Caki2 (cell line): ENCODE measurements at places on chromosomes 3 and 15. TPM values are rescaled to one million over a fixed set of nuclear protein-coding genes. Genes with fewer than 3 reads are reported as not detected.

TTC14 gene
- 19.3 and 38.3 TPM in 2 replicates for total RNA-seq

APOD gene
- total RNA-seq = not detected in 2 replicates

STAB1 gene
- total RNA-seq = not detected in 2 replicates

- no peak for DNase-seq
Measured at GRCh38 chr15:38532728-38533127, 31.9 kb downstream of the RASGRP1 start.

- no peak for DNase-seq
Measured at GRCh38 chr3:183114384-183115178, 15.3 kb upstream of the MCCC1 start.

GRCh38 chr3:123375014-123375940, 73.6 kb downstream of the ADCY5 start:
- DNase-seq = no peak

GRCh38 chr15:32641517-32642059, at the start of gene SCG5:
SCG5 (plus strand) TSS chr15:32641710; CDS start chr15:32643593, 1,883 bp downstream.
- DNase-seq = no peak

GRCh38 chr3:113140876-113141275, 70.5 kb upstream of the BOC start:
- DNase-seq = no peak

DNA sequence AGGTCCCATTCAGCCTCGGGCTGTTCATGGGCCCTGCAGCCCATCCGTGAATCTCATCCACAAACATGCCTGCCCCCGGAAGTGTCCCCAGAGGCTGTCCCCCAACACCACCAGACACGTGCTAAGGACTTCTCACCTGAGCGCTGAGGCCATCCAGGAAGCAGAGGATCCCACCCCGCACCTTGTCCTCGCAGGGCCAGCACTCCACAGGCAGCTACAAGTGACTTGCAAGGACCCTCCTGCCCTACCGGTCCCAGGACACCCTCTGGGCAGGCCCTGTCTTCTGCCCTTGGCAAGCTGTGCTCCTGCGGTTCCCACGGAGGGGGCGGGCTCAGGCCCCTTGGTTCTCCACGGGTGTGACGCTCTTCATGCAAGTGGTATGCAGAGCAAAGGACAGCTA, 146.0 kb downstream of the NUP210 start:
- DNase-seq = no peak

GRCh38 chr3:141853629-141854168, 22.7 kb upstream of the ATP1B3 start:
- DNase-seq = no peak

DNA sequence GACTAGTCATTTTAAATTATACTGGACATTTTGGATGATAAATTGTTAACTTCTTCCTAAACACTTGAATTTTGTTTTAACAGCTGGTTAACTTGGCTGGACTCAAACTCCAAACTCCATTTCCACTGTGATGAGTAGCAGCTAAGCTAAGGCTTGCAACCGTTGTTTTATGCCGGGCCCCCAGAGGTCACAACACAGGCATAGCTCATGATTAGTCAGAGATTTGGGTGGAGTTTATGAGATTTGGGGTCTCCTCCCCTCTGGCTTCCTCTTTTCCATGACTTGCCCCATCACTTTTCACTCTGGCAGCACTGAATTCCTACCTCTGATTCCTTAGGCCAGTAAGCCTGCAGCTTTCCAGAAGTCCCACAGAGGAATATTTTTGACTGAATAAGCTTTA, 12.8 kb downstream of the THAP10 start:
- no peak for DNase-seq

- peak; percentile 14 for DNase-seq
Measured at GRCh38 chr15:63234451-63234870, 42.9 kb upstream of the APH1B start.

- no peak for DNase-seq
Measured at GRCh38 chr3:72594615-72595215, 253.5 kb downstream of the SHQ1 start.
